Esophagus muscularis mucosa (tissue), 4 donors: ENCODE measurements at places on chromosomes 7 and 10. TPM values are rescaled to one million over a fixed set of nuclear protein-coding genes. Genes with fewer than 3 reads are reported as not detected.

- no peak for DNase-seq
Measured at GRCh38 chr7:80884511-80885195, 34.2 kb downstream of the SEMA3C start.

DNA sequence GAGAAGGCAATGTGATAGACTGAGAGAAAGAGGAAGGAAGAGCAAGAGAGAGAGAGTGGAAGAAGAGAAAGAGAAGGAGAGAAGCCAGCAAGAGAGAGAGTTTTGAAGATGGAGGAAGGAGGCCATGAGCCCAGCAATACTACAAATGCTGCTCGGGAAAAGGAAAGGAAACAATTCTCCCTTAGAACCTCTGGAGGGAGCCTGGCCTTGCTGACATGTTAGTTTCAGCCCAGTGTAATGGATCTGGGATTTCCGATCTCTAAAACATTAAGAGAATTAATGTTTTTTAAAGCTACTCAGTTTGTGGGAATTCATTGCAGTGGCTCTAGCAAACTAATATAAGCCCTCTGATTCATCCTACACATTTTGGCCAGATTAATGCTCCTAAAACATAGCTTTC lies 206.8 kb upstream of the MTPN start:
- no peak for DNase-seq

DNA sequence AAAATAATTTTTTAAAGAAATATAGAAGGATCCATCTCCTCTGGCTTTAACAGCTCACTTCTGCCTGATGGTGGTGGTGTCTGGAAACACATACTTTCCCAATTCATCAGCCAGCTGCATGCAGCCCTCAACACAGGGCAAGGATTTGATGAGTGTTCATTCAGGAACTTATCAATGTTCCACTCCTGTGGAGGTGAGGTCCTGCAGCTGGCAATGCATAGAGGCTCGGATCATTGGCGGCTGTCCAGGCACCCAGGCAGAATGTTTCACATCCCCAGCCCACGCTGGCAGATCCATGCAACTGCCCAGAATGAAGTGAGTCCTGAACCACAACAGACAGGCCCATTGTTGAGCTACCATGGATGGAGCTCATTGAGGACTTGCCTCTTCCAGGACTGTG lies 55.2 kb upstream of the KCNMA1 start:
- DNase-seq = no peak

DNA sequence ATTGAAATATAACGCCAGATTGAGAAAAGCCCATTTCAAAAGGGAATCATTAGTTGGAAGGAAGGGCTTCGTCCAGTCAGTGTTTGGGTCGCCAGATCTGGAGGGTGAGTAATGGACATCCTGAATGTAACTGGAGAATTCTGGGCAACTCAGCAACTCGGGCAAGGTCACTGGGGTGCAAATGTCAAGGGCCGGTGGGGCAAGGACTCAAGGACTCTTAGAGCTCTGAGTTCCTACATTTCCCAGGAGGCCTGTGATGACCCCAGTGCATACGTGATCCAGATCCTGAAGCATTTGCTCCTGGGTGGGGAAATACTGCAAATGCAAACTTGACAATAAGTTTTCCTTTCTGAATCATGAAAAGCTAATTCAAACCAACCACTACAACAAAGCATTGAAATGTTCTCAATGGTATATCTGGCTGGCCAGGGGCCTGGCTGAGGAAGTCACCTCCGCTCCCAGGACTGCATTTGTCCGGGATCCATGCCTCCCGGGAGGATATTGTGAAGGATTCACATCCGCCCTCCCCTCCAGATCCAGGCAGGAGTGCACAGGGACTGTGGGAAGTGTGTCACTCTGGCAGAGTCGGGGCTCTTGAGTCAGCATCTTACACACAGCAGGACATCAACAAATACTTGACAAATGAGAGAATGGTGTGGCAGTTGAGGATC lies 164.0 kb downstream of the FANK1 start:
- no peak for DNase-seq

Gene BLNK
- 0.97 TPM for total RNA-seq
